GM04504 (cell line): ENCODE measurements at places on chromosomes 1 and 21.
A peak's percentile ranks its signal among the peaks of the same experiment; 100 is the strongest.

GRCh38 chr1:162062542-162063015 lies 6.9 kb upstream of the NOS1AP start:
- DNase-seq = no peak

DNA sequence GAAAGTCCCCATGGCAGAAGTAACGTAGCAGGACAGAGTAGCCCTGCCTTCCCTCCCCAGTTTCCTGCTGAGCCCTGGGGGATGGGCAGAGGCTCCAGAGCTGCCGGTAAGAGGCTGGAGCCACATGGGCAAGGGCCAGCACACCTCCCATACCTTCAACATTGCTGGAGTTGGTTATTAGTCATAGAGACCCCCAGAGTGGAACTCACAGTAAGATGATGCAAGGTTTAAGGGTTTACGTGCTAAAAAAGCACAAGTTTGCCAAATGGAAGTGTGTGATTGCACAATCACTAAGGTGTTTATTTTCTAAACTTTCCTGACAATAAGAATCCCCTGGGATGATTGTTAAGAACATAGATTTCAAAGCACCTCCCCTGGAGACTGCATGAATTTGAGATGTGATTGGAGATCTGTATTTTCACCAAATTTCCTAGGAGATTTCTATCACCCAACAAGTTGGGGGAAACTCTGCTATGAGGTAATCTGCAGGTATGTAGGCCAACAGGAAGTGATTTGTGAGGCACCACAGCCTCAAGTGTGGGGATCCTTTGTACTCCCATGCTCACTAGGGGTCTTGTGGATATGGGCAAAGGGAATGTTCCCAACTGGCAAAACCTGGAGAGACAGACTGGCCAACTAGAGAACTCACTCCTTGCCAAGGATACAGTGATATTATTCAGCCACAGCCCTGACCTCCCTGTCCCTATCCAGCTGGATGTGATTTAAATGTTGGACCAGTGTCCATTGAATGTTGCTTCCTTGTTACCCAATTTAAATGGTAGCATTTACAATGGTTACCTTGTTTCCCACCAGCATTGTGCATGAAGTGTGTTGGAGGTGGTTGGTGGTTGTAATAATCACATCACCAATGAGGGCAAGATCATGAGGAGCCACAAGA lies 37.1 kb upstream of the CSF1 start:
- DNase-seq = no peak

DNA sequence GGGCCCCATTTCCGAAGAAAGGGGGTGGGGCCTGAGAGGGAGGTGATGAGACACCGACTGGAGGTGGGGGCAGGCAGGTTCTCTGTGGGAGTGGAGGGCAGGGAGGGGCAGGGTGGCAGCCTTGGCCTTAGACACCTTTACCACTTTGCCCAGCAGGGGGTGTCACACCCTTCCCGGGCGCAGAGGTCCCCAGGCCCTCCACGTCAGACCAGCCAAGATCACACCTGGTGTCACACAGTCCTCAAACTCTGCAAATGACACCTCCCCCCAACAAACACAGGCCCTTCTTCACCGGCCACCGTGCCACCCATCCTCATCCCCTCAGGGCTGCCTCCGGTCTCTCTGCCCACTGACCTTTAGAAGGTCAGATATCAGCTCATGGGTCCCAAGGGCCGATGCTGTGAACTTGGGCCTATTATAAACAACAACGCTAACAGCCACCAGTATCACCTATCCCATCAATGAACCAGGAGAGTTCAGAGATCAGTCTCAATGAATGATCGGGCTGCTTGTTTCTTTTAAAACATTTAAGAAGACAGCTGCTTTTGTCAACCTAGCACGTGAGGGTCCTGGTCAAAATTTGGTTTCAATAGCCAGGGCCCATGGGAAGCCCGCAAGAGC lies 103.9 kb downstream of the CASZ1 start:
- DNase-seq = no peak

- DNase-seq = no peak
Observed at GRCh38 chr21:38250991-38251418, 5.8 kb upstream of the KCNJ15 start.

- DNase-seq = no peak
Observed at GRCh38 chr1:205592443-205593003, 39.3 kb downstream of the ELK4 start.

DNA sequence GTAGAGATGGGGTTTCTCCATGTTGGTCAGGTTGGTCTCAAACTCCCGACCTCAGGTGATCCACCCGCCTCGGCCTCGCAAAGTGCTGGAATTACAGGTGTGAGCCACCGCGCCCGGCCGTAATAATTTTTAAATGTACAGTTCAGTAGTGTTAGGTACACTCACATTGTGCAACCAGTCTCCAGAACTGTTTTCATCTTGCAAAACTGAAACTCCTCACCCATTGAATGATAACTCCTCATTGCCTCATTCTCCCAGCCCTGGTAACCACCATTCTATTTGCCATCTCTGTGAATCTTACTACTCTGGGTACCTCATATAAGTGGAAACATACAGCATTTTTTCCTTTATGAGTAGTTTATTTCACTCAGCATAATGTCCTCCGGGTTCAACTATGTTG lies 3.4 kb downstream of the NLRP3 start:
- DNase-seq = no peak

- peak; percentile 74 for DNase-seq
Observed at GRCh38 chr1:14522077-14522925, 76.2 kb upstream of the KAZN start.

- DNase-seq = no peak
Observed at GRCh38 chr1:41641941-41642527, 157.6 kb upstream of the EDN2 start.

GRCh38 chr1:10760566-10761502 lies 35.6 kb downstream of the CASZ1 start:
- DNase-seq = no peak

DNA sequence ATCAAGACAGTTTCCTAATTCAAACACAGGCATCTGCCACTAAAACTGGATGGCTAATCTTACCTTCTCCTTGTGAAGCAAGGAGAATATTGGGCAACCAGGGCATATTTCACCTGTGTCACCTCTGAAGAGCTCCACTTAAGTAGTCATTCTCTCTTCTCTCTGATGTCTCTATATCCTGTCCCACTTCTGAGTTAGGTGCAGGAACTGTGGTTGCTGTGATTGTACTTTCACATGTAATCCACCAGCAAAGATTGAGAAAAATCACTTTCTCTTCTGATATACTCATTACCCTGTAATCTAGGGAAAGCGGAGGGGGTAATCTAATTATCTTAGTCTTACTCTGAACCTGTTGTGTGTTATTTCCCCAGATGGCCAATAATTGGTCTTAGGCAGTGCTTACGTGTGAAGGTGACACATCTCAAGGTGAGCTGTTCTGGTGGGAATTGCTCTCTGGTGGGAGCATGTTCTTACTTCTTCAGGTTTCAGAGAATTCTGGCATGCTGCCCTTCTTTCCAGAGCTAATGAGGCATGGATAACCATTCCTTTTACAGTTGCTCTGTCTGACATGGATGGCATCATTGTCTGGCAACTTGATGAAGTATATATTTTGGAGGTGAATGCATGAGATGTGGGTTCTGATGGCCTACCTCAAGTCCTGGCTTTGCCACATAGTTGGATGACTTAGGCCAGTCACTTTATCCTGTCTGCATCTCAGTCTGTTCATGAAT lies 12.0 kb downstream of the XCL2 start:
- DNase-seq = no peak

DNA sequence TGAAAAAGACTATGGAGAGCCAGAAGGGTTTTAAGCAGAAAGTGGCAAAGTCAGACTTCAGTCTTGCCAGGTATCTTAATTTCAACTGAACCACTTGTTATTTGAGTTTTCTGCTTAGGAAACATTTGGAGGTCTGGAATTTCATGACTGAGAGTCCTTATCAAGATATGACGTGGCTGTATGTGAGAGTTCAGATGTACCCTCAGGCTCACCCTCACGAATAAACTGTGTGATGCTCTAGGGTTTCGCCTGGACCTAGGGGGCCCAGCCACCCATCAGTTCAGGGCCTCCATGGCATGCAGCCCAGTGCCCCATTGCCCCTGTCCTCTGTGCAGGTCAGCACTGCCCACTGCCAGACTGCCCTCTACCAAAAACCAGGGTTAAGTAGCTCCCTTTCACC lies 30.6 kb upstream of the TADA1 start:
- DNase-seq = no peak
